Frontal cortex (tissue), 4 donors: ENCODE measurements at places on chromosomes 5 and 9.

GRCh38 chr9:108441251-108441650 is 414.5 kb downstream of the ACTL7B start:
- DNase-seq = no peak

GRCh38 chr5:66643387-66643786 is 47.2 kb downstream of the MAST4 start:
- no peak for DNase-seq

- no peak for DNase-seq
These were observed 69.3 kb downstream of the MAMDC2 start for GRCh38 chr9:70112981-70113380.

GRCh38 chr9:138104251-138105122 is 226.9 kb downstream of the CACNA1B start:
- DNase-seq = peak; percentile 3

- DNase-seq = no peak
These were observed 98.8 kb upstream of the NFIB start for GRCh38 chr9:14412775-14413174.
